T-helper 22 cell (primary cell): ENCODE measurements at places on chromosomes 5 and 9.

DNA sequence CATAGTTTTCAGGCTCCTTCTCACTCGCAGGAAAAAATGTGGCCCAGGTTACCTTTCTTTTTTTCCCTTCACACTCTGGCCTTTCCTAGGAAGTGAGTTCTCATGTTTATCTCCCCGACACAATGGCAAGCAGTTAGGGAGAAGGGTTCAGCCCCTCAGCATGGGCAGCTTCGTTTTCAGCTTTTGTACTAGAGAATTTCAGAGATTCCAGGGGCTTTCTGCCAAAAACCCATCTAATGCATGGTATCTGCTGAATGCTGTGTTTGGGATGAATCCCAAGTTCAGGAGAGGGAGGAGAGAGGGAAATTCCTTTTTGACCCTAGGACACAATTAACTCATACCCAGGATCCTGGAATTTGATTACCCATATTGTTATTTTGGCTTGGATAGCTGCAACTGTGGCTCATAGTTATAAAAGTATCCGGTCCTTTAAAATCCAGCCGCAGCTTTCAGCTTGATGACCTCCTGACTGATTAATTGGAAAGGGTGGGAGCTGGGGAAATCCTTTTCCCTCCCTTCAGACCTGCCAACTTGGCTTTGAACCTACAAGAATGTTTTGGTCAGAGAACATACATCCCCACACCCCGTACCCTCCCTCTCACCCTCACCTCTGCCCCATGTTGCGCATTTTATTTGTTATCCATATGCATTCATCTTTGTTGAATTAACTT, 78.4 kb downstream of the TMEM252 start:
- no peak for DNase-seq

GRCh38 chr5:154962494-154962893, 21.6 kb downstream of the MRPL22 start:
- DNase-seq, result no peak

GRCh38 chr9:133659516-133659915, 23.4 kb downstream of the DBH start:
- no peak for DNase-seq

DNA sequence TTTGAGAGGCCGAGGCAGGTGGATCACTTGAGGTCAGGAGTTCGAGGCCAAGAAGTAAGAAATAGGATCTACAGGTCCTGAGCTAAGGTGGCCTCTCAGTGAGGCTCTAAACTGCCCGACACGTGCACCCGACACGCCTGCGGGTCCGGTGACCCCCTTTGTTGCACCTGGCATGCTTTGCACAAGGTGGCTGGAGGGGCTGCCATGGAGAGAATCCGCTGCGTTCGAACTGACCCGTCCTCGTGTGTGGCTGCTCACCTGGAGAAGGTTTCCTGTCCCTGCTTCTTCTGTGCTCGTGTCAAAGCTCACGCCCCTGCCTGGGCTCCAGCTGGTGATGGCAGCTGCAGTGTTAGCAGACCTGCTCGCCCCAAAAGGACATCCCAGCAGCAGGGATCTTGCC, 5.7 kb upstream of the OLFM1 start:
- no peak for DNase-seq

GRCh38 chr5:122078116-122079110, at the start of gene LOX:
Gene LOX, minus strand, starts transcription at chr5:122078259. Its CDS starts 274 bp downstream, at chr5:122077985.
- DNase-seq, result no peak

DNA sequence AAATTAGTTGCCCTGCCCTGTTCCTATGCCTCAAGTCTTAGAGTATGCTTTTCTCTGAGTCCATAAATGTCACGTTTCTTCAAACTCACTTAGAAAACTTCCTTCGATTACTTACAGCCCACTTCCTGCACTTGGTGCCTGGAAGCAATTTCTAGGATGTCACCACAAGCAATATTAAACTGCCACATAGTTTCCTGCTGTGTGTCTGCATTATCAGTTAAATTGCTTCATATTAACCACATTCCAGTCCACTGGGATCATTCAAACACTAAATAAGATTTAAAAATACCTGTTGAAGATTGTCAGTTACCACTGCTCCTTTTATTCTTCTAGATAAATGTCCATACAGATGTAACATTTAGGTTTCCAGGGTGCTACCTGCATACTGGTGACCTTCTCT, 4.1 kb downstream of the DENND1A start:
- DNase-seq, result no peak

DNA sequence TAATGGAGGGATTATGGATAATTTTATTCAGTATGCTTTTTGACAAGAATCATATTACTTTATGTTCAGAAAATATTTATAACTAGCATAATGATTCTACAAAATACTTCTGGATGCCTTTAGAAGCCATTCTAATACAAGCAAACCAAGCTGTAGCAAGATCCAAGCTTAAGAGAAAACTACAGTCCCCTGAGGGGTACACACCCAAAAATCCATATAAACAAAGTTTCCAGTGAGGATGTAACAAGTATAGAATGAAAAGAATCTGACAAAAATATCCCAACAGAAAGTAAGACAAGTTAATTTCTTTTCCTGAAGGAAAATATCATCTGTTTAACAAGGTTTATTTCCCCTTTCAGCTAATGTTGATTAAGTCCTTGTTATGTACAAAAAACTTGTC, 53.9 kb downstream of the MLLT3 start:
- DNase-seq, result no peak

DNA sequence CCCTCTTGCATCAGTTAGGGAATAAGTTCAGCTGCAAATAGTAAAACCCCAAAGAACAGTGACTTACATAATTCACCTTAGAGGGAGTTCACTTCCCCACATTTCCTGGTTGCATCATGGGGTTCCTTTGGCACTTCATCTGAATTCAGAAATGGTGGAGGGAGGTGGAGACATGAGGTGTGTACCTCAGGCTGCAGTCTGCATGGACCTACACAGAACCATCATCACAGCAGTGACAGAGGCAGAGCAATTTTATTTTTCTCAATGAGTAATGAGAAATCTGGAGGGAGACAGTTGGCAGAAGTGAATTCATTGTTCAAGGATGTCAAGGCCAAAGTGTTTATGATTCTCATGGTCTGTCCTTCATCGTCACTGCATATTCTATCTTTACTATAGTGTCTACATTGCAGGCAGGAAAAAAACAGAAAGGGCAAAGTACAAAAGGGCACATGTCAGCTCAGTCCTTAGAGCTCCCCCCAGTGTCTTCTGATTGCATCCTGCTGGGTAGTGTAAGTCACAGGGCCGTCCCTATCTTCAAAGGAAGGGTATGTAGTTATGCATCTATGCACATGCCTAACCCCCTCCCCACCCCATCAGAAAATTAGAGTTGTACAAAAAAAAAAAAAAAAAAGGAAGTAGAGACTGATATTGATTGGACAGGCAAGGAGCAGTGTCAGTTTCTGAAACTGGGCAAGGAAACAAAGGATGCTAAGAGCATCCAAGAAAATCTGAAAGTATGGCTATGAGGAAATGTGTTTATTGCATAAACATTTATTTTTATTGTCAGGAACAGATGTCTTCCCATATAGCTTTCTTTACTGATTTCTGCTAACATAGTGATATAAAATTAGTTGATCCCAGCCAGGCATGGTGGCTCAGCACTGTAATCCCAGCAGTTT, 132.7 kb upstream of the APC start:
- DNase-seq, result no peak

DNA sequence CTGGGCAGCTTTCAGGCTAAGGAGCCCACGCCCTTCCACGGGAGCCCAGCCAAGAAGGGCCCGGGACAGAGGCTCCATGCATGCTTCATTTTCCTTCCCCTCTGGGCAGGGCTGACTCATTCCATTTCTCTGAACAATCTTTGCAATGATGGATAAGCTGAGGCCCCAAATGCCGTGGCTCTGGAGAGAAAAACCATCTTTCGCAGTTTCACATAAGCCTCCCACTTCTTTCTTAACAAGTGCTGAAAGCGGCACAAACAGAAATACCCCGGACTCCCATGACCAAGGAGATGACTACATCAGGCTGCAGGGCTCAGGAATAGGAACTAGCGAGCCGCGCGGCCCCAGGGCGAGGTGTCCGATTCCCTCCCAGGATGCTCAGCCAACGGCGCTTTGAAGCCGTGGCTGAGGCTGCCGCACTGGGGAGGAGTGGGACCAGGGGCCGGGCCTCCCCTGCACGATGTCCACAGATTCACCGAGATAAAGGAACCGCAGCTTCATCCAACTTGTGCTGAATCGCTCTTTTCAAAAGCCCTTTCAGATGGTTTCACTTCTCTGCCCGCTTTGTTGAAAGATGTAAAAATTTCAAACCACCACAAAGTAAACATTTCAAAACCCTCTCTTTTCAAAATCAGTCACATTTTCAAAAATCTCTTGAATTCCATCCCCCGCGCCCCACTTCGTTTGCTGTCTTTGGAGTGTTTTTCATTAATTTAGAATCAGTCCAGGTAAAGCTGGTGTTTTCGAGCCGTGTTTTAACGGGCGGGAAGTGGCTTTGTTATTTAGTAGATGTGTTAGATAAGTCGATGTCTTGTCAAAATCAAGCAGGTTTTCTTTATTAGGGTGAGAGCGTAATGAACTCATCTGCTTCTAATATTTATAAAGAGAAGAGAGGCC, 96.5 kb upstream of the LMX1B start:
- DNase-seq, result no peak

DNA sequence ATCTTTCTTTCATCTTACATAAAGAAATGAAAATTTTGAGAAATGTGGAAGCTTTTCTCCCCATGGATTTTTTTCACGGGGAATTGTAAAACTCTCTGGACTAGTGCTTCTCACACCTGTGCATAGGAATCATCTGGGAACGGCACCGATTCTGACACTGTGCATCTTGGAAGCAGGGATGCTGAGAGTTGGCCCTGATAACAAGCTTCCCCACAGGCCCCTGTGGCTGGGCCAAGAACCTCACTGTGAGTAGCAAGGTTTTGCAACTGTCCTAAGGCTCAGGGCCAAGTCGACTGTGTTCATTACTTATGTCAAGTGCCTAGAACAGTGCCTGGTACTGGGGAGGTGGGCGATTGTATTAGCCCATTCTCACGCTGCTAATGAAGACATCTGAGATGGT, 107.9 kb upstream of the ICE1 start:
- DNase-seq, result no peak

DNA sequence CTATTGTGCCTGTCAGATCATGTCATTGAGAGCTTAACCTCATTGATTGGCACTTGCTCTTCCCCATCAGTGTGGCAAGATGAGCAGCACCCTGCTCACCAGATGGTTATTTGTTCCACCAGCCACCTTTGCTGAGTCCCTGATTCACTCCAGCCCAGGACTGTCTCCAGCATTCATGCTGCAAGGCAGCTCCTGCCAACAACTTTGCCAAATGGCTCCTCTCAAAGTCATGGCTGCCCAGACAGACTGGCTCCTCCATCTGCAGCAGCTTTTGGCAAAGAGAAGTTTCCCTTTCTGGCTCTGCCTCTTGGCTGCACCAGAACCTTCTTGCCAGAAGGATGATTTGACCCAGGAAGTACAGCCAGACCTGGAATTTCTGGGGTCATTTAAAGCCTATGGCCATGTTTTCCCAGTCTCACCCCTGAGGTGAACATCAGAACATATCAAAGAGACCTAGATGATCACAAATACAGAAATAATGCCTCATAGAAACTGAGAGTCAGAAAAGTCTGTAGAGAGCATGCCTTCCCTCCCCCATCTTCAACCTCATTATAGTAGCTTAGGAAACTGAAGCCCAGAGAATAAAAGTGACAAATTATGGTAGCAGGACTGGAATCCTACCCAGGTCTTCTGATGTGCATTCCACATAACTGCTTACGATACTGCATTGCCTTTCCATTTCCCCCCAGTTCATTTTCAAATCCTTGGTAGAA, 10.4 kb downstream of the PPP2R2B start:
- no peak for DNase-seq

DNA sequence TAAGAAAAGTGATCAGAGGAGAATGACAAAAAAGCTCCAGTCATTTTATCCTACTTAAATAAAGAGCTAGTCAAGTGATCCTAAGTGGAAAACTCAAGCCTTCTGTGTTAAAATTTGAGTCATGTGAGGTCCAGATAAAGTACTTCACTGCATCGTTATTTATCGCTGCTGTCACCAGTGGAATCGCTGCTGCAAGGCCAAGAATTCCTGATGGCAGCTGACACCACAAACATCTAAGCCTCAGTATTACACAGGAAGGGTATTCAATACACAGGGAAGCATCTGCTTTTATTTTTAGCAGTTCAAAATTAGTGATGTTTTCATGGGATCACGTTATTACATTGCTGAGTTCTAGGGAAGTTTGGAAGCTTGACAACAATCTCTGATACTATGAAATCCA, 190.3 kb downstream of the GOLPH3 start:
- DNase-seq, result no peak

DNA sequence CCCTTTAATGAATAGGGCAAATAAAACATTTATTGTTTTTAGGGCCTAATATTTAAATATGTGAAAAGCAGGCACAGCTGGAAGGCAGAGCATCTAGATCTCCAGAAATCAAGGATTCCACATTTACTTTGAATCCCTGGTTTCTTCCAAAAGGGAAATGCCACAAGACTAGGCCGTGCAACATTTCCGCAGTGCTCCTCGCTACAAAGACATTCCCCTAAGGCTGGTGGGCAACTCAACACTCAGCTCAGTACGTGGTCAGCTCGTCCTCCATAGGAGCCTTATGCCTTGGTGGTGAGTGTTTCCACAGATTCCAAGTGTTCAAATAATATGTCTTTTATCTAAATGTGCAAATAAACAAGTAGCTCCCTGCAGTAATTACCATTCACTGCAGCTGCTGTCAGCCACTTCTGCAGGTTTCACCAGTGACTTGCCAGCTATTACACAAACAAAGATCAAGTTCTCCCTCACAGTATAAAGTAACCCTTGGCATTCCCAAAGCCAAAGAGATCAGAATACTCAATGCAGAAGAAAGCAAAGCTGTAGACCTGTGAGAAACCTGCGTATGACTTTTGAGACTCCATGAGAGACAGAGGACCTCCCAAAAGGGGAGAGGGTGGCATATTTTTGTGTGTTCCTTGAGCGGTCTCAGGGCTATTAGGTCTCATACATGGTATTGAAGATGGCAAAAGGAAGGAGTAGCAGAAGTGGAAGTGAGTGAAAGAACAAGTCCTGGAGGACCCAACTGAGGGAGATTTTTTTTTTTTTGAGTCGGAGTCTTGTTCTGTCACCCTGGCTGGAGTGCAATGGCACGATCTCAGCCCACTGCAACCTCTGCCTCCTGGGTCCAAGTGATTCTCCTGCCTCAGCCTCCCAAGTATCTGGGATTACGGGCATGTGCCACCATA, 38.0 kb upstream of the TENT2 start:
- DNase-seq, result no peak

DNA sequence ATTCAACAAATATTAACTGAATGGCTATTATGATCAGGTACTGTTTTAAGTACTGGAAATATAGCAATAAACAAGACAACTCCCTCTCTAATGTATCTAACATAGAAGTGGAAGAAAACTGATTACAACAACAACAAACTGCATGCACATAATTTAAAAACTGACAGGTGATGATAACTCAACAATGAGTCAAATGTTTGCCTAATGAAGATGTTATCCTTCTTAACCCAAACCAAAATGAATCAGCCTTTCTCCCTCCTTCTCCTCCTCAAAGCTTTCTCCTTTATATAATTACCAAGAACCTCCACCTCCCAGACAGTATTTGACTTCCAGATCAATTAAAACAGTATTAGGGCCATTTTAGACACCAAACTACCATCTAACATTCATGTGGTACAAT, 49.3 kb downstream of the RICTOR start:
- no peak for DNase-seq

- no peak for DNase-seq
Measured at GRCh38 chr9:116627433-116627832, 59.7 kb upstream of the TRIM32 start.
